ENCODE measurements at places on chromosomes 1 and 21.

DNA sequence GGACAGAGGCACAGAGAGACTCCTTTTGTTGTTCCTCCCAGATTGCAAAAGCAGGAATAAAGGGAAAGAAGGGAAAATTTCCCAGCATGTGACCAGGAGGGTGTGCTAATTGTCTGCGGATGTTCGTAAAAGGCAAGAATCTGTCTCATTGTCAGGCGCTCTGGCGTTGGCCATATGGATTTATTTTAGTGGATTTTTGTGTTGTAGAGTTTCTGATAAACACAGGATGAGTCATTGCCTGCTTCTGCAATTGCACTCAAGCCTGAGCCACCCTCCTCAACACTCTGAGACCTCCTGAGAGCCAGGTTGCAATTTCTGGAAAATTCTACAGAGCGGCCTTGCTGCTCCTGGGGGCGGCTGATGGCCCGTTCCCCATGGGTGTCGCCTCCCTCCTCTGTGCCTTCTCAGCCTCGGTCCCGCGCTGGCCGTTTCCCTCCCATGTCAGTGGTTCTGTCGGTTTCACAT lies 227.7 kb downstream of the KAZN start:
- DNase-seq: no peak

GRCh38 chr21:35579520-35580293 lies 480.6 kb downstream of the SETD4 start:
- no peak for DNase-seq

GRCh38 chr1:172658871-172659453 lies at the start of gene FASLG:
FASLG (plus strand) TSS chr1:172659103; CDS start chr1:172659202, 99 bp downstream.
- DNase-seq: no peak

DNA sequence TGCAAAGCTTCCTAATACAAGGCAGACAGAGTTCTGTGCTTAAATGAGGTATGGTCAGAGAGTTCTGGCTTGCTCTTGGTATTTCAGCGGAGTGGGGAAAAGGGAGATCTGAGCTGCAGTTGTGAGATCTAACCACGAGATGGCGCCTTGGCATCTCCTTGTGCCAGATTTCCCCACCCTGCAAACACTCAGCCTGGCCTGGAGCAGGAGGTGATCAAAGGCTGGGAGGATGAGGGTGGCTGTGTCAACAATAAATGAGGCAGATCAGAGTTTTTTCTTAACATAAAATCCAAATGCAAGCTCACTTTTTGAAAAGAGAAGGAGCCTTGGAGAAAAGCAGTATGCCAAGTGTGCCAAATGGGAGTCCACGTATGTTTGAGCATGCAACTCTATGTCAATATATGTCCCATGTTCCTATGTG lies 4.1 kb upstream of the TFAP2E start:
- DNase-seq: peak; percentile 53

- no peak for DNase-seq
These were observed 90.5 kb downstream of the CD247 start for GRCh38 chr1:167427848-167428247.

Measured in A549 (cell line).